SW480 (cell line): ENCODE measurements at places on chromosomes 2 and 18.

- no peak for DNase-seq
Observed at GRCh38 chr2:175439416-175439815, 257.9 kb upstream of the ATP5MC3 start.

- no peak for DNase-seq
Observed at GRCh38 chr2:237290261-237290660, 123.7 kb downstream of the COL6A3 start.

DNA sequence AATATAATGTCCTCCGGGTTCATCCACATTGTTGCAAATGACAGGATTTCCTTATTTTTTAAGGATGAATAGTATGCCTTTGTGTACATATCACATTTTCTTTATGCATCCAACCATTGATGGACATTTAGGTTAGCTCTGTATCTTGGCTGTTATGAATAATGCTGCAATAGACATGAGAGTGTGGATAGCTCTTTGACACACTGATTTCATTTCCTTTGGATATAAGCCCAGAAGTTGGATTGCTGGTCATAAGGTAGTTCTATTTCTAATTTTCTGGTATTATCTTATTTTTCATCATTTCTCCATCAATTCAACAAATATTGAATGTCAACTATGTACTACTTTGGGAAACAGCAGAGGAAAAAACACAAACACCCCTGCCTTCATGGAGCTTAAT, 423.3 kb downstream of the MTX2 start:
- no peak for DNase-seq

DNA sequence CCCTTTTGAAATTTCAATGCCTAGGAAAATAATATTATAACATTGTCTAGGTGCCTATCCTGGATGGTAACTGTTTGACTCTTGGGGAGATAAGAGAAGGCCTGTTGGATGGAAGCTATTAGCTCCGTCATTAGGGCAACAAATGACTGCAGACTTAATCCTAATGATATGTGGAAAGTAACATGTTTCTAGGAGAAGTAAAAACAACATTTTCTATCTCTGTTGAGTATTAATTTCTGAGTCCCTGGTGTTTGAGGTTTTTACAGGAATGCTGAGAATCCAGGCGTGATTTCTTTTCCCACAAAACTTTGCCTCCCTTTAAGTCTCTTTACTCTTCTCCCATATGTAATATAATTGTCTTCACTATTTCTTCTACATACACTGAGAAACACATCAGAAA, 159.1 kb downstream of the GALNT1 start:
- no peak for DNase-seq

DNA sequence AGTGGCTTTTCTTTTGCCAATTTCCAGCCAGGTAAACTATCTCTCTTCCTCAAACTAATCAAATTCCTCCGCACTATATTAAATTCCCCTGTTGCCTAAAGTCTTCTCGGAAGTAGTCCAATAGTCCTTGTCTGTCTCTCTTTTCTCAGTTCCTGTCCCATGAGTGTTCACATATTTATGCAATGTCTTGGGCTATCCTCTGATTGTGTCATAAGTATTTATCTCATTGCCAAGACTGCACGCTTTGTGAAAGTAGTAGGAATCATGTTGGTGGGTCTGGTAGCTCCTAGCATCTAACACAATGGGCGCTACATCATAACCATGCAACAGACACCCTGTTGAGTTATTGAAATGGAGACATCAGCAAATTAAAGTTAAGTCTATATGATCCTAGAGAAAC, 59.9 kb upstream of the POU3F3 start:
- no peak for DNase-seq

GRCh38 chr2:5188636-5189035, 503.5 kb upstream of the SOX11 start:
- no peak for DNase-seq

DNA sequence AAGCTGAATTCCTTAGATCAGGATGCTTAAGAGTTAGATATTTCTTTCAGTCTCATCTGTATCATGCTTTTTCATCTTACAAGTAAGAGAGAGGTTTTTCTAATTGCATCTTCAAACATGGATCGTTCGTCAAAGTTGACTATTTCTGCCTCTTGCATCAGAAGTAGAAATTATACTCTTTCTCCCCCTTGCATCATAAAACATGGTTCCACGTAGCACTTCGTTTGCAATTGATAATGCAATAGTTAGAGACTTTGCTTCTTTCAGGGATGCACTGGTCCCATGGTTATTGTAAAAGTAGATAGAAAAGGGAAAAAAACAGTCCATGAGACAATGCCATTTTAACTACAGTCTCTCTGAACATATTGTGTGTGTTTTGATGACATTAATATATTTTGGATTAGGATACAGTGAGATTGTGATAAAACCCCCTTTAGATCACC, 75.1 kb upstream of the PARD3B start:
- DNase-seq, result peak; percentile 31

DNA sequence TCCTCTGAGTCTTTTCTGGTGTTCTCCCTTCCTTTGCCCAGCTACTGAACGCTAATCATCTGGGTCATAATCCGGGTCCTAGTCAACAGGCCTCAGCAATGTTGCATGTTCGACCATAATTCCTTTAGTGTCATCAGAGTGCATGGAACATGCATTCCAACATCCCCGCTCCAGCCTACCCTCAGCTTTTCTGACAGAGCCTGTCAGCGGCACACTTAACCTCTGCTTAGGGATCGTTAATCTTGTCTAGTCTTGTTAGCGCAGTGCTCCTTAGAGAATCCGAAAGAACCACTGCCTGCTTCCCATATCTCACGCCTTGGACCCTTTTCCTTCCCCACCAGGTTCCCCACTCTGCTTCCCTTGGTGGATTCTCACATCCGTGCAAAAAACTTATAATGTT, 767.9 kb upstream of the ID2 start:
- no peak for DNase-seq

DNA sequence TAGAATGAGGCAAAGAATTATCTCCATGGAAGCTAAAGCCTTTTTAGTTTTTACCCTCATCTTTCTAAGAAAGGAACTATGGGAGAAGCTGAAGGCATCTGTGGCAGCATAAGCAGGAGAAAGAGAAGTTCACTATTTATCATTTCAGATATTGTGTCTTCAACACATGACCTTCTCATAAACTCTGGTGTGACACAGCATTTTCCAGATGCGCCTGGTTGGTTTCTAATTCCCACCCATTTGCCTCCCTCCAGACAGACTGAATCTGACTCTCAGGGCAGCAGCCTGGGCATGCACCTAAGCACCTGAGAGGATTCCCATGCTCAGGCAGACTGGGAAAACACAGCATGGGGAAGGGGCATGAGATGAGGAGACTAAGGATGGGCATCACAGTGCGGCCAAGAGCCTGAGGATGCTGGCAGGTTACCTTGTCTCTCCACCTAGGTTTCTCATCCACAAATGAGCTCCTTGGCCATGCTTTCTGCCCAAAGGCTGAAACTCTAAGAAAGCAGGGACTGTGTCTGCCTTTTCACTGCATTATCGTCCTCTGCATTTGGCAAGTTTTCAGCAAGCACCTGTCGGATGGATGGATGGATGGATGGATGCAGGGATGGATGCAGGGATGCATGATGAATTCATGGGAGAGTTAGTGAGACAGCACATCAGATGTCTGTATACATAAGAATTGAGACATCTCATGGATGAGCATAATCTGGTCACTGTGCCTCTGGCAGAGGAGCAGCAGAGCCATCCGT, 28.8 kb upstream of the SULT1C4 start:
- DNase-seq, result no peak

GRCh38 chr18:39600894-39601293, 2035.3 kb upstream of the CELF4 start:
- DNase-seq, result no peak

DNA sequence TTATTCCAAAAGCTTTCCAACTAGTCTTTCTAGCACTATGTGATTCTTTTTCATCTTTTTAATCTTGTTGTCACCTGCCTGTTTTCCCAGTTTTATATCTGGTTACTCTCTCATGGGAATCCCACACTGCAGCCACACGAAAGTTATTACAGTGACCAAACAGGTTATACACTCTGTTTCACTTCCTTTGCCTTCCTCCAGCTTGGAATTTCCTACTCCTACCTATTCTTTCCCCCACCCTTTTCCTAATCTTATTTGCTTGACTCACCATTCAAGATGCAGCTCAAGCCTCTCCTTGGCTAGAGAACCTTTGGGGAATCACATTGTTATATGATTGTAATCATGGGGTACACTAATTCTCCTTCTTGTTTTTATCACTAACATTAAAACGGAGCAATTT, 13.4 kb upstream of the TLK1 start:
- no peak for DNase-seq

DNA sequence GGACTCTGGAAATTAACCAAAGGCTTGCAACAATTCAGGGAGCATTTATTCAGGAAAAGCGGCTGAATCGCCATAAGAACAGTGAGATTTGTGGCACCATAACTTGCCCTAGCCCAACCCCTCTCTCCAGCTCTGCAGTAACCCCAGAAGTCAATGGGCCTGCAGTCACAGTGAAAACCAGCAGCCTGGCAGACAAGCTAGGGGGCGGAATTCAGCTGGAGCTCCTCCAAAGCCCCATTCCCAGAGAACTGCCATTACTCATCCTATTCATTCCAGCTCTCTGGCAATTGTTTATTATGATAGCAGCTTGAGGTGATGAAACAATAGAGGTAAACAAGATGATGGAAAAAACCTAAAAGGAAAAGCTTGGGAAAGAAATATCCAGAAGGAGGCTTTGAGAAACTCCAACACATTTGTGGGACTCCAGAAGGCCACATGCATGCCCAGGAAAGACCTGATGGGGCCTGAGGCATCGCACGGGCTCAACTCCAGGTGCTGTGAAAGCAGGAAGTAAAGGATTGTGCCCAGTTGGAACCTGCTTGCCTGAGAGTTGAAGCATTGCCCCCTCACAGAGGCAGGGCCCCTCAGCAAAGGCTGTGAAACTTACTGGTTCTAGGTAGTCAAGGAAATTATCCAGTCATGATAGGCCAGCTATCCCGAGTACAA, 126.7 kb downstream of the TWIST2 start:
- peak; percentile 41 for DNase-seq

DNA sequence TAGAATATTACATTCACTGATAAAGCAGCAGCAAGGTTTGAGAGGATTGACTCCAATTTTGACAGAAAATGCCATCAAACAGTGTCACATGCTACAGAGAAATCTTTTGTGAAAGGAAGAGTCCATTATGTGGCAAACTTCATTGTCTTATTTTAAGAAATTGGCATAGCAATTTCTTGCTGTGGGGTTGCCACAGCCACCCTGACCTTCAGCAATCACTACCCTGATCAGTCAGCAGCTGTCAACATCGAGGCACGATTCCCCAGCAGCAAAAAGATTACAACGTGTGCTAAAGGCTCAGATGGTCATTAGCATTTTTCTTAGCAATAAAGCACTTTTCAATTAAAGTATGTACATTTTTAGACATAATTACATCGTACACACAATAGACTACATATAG, 74.7 kb downstream of the PRKCE start:
- no peak for DNase-seq

DNA sequence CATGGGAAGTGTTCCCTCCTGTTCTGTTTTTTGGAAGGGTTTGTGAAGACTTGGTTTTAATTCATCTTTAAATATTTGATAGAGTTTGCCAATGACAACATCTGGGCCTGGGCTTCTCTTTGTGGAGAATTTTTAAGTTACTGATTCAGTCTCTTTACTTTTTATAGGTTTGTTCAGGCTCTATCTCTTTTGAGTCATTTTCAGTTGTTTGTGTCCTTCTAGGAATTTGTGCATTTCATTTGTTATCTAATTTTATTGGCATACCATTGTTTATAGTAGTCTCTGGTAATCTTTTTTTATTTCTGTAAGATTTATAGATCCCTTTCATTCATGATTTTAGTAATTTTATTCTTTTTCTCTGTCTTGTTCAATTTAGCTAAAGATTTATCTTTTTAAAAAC, 14.6 kb downstream of the SCLY start:
- DNase-seq, result no peak

- DNase-seq, result no peak
Observed at GRCh38 chr2:133819906-133820305, 251.6 kb upstream of the NCKAP5 start.

GRCh38 chr18:45416168-45416567, 199.1 kb upstream of the SLC14A2 start:
- DNase-seq, result no peak

- DNase-seq, result peak; percentile 61
Observed at GRCh38 chr2:218964041-218964771, 4.7 kb downstream of the CDK5R2 start.

DNA sequence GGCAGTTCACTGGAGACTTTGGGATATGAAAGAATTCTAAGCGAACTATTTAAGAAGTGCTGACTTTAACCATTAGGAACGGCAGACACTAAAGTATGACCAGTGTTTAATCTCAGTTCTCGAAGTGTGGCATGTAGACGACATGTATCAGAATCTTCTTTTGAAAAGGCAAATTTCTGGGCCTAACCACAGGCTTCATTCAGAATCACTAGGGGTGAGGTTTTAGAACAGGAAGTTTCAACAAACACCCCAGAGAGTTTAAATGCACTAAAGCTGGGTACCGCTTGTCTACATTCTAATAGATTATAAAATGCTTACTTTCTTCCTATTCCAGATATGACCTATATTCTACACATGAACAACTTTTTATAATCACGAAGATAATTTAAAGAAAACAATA, 180.3 kb downstream of the ANKRD44 start:
- DNase-seq, result no peak

DNA sequence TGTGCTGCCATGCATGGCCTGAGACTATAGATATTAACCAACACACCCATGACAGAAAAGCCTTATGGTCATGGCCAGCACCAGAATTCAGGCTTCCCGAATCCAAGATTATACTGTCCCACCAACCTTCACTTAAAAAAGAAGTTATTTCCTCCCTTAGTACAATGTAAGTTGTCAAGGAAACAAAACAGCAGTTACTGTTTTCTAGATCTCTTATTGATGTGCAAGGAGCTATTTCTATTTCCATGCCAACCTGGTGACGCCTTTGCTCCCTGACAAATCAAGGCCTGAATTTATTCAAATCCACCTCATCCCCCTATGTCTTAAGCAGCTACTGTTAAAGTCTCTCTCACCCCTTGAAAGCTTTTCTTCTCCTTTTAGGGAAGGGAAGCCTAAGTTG, 249.3 kb downstream of the ZNF521 start:
- DNase-seq, result no peak

GRCh38 chr18:27017901-27018500, 152.5 kb upstream of the AQP4 start:
- DNase-seq, result peak; percentile 2

- DNase-seq, result no peak
Observed at GRCh38 chr2:139465789-139466188, 685.6 kb upstream of the NXPH2 start.

GRCh38 chr2:203664029-203664755, 42.2 kb upstream of the CD28 start:
- DNase-seq, result no peak

- no peak for DNase-seq
Observed at GRCh38 chr18:22980394-22980793, 47.3 kb downstream of the RBBP8 start.

GRCh38 chr18:48688961-48689360, 150.1 kb downstream of the CTIF start:
- DNase-seq, result no peak

- no peak for DNase-seq
Observed at GRCh38 chr18:26059357-26059756, 31.1 kb downstream of the SS18 start.

- DNase-seq, result peak; percentile 46
Observed at GRCh38 chr2:61419129-61419528, 51.8 kb downstream of the USP34 start.
